ENCODE measurements at places on chromosomes 2 and 18.

- no peak for DNase-seq
These were observed 325.3 kb upstream of the HNMT start for GRCh38 chr2:137638932-137639331.

GRCh38 chr18:36374262-36374661, 76.7 kb downstream of the FHOD3 start:
- DNase-seq, result no peak

DNA sequence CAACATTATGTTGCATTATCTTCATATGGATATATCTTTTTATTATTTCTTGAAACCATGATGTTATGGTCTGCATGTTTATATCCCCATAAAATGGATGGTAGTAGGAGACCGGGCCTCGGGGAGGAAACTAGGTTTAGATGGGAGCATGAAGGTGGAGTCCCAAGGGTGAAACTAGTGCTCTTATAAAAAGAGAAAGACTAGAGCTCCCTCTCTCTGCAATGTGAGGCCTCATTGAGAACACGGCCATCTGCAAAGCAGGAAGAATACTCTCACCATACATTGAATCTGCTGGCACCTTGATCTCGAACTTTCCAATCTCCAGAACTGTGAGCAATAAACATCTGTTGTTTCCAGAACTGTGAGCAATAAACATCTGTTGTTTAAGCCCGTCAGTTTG, 64.0 kb downstream of the NXPH2 start:
- DNase-seq, result no peak

- DNase-seq, result no peak
These were observed 13.7 kb downstream of the WNT10A start for GRCh38 chr2:218894151-218894879.

DNA sequence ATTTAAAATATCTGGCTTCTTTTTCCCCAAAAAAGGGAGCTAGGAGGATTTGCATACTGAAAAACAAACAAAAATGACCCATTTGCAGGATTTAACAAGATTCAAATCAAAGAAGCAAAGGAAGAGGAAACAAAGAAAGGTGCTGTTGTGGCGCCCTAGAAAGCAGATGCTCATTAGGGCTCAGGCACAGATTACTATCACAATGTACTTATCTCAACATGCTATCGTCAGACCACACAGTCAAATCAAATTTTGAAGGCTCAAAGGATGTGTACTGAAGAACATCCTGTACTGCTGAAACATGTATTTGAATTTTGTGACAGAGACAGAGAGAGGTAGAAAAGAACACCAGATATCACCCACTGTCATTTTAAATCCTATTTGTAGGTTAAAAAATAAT, 10.9 kb downstream of the RBMS1 start:
- DNase-seq, result no peak

- no peak for DNase-seq
These were observed 46.4 kb upstream of the IL1RL1 start for GRCh38 chr2:102264952-102265351.

- no peak for DNase-seq
These were observed 203.3 kb downstream of the SNTG2 start for GRCh38 chr2:1153920-1154319.

- DNase-seq, result no peak
These were observed 63.4 kb upstream of the LGALSL start for GRCh38 chr2:64390586-64390985.

DNA sequence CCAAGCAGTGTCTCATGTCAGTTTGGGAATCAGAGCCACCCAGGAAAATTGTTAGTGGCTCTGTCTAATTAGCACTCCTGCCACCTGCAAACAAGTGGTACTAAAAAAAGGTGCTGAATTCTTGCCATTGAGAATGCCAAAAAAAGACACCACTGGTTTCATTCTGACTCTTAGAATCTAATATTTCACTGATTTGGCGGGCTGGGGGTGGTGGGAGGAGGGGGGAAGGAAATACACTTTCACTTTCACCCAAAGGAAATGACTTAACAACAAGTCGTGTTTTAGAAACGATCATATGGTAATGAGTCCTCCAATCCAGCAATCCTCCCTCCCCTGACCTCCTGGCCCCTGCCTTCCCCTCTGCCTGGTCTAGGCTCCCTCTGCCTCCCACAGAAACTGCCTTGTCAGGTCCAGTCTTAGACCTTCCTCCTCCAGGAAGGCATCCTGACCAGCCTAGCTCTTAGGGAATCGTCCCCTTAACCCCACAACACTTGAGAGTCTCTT, 4.4 kb upstream of the KLHL29 start:
- DNase-seq, result no peak

- no peak for DNase-seq
These were observed 14.5 kb upstream of the ADI1 start for GRCh38 chr2:3533836-3534235.

GRCh38 chr18:58208207-58208932, 164.3 kb downstream of the NEDD4L start:
- no peak for DNase-seq

GRCh38 chr18:8791171-8791651, 85.9 kb downstream of the MTCL1 start:
- no peak for DNase-seq

GRCh38 chr2:127893033-127893432, 7.3 kb upstream of the AMMECR1L start:
- no peak for DNase-seq

DNA sequence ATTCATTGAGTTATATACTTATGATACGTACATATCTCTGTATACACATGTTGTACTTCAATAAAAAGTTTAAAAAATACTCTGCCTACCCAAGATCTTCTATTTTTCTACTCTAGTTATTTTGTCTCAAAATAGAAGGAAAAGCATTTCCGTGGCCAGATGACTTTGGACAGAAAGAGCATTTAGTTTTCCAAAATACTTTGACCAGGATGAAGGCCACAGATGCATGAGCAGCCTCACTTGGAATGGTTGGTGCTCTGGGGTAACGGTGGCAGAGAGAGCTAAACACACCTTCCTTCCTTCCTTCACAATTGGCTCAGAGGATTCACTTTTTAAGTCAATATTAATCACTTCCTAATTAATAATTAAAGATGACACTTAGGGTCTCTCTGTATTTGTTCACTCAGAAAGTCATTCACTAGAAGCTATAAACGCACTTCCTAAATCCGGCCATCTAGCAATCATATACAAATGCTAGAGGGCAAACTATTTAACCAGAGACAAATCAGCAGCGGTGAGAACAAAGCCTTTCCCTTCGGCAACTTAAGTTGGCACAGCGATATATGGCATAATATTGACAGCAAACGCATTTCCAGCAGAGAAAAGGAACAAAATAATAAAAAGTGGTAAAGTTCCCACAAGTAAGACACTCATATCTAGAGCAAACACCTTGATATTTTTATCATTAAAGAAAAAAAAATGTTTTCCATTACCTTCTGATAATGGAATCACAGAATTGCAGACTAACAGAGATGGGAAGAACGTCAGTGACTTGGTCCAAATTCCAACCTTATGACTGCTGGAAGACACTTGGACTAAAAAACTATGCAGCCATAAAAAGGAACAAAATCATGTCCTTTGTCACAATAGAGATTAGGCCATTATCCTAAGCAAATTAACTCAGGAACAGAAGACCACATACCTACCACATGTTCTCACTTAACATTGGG, 55.9 kb upstream of the NARS1 start:
- DNase-seq, result no peak
